Activated gamma-delta T cell treated with Interleukin-2 at 50 U/mL for 16 hours (primary cell): ENCODE measurements at places on chromosomes 3 and 15.

DNA sequence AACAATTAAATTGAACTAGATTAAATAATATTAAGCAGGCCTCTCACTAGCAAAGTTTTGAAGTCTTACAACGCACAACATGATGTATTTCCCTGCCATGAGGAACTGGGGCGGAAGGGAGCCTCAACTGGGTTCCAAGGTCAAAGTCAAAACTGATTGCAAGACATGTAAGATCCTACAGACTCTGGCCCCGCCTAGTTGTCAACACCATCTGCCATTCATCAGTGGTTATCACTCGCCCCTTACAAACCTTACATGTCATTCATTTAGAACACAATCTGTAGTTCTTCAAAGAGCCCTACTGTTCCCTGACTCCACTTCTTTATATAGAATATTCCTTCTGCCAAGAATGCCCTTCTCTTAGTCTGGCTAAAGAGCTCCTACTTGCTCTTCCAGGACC, 10.0 kb downstream of the ATP13A3 start:
- DNase-seq: no peak

- no peak for DNase-seq
These were observed 24.4 kb upstream of the RAP2B start for GRCh38 chr3:153137626-153138025.

GRCh38 chr3:159366476-159366875, 564.6 kb downstream of the MFSD1 start:
- DNase-seq: no peak

DNA sequence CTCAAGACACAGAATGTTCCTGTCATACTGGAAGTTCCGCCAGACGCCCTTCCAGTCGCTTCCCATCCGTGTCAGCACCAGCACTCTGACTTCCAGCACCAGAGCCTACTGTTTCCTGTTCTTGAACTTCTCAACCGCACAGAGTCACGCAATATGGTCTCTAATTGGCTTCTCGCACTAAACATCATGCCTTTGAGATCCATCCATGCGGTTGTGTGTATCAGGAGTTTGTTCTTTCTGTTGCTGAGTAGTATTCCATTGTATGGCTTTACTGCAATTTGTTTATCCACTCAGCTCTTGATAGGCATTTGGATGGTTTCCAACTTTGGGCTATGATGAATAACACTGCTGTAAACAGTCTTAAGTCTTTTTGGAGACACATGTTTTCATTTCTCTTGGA, 112.1 kb downstream of the LRRK1 start:
- DNase-seq: no peak

DNA sequence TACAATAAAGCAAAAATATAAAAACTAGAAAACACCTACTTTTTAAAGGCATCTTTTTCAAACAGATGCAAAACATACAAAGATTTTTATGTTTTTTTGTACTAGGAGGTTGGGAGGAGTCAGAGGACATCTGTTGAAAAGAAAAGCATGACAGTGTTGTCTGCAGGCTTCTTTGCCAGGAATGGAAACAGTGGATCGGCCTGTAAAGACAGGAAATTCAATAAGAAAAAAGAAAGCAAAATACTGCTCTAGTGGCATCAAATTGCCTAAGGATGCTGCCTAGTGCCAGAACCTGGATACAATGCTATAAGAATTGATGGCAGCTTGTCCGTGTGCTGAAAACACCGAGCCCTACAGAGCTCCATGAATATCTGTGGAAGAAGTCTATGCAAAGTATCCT, 69.9 kb downstream of the TBC1D5 start:
- DNase-seq: no peak

DNA sequence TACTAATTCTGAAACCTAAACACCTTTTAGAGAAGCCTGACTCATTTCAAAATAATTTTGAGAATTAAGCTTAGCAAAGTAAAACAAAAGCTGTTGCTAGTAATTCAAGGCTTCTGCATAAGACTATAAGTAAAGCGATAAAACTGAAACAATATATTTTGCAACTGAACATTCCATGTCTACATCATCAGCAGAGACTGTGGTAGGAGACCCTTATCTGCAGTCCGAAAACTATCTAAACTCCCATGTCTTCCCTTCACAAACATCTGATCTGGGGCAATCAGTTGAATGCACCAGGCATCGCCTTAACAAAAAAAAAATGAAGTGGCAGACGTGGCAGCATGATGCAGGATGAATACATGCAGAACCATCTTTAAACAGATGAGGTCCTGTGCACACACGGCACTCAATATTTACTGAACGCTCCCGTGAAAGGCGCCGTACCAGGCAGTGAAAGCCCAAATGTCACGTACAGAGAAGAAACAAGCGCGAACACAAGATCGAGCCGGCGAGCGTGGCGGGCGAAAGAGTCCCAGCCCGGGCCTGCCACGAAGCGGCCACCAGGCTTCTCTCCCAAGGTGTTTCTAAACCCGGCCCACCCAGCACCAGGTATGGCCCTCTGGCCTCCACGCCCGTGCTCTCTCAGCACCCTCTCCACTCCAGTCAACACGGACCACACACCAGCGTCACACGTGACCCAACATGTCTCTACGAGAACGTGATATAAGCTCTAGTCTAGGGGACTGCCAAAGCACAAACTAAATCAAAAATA, 63.0 kb downstream of the CHSY1 start:
- no peak for DNase-seq

- no peak for DNase-seq
These were observed 70.2 kb upstream of the ST3GAL6 start for GRCh38 chr3:98692787-98693473.

DNA sequence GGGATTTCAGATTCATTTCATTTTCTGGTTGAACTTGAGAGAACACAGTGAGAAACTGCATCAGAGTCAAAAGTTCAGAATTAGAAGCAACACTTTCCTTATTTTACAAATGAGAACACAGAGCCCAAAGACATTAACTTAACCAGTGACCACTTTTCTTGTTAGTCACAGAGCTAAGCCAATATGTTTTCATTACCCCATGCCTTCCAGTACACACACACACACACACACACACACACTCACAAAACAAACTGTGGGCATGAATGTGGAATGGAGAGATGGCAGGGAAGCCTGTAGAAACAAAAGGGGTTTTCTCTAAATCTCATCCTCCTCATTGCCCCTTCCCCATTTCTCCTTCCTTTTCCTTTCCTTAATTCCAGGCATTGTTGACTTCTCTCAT, 267.4 kb upstream of the GADL1 start:
- DNase-seq: no peak

DNA sequence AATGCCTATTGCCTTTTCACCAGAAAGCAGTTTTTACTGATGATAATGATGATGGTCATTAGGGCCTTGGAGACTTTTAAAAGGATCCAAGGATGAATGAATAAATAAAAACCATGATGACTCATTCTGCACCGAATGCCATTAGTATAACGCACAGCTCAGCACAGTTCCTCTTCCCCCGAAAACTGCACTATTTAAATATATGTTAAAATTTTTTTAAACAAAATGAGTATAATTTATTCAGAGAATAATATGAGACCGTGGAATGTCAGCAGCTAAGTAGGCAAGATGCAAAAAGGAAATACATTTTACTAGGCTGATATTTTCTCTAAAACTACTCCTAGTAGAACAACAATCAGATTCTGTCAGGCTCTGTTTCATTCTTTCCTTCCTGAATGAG, 83.4 kb upstream of the NANOGP8 start:
- DNase-seq: no peak

- DNase-seq: no peak
These were observed 2.1 kb upstream of the ARMC8 start for GRCh38 chr3:138184994-138185393.

- DNase-seq: no peak
These were observed 143.0 kb downstream of the LPP start for GRCh38 chr3:188296761-188297612.

- DNase-seq: no peak
These were observed 76.9 kb downstream of the OCA2 start for GRCh38 chr15:28022181-28022580.
